Renal pelvis (tissue), 12 donors: ENCODE measurements at places on chromosomes 6 and 20. TPM values are rescaled to one million over a fixed set of nuclear protein-coding genes. Genes with fewer than 3 reads are reported as not detected.

Gene PBOV1
- 0.13 TPM for polyA plus RNA-seq

Gene SLC17A9
- 1.6 TPM for polyA plus RNA-seq

Gene FLRT3
- polyA plus RNA-seq = 125 TPM

Gene ZBTB46
- polyA plus RNA-seq = 23.5 TPM
